NCI-H1930 (cell line): ENCODE measurements at places on chromosomes 4 and X.

GRCh38 chr4:122742933-122743829 is 10.7 kb downstream of the BBS12 start:
- DNase-seq = no peak

GRCh38 chrX:6004529-6004928 is 224.1 kb downstream of the NLGN4X start:
- no peak for DNase-seq

DNA sequence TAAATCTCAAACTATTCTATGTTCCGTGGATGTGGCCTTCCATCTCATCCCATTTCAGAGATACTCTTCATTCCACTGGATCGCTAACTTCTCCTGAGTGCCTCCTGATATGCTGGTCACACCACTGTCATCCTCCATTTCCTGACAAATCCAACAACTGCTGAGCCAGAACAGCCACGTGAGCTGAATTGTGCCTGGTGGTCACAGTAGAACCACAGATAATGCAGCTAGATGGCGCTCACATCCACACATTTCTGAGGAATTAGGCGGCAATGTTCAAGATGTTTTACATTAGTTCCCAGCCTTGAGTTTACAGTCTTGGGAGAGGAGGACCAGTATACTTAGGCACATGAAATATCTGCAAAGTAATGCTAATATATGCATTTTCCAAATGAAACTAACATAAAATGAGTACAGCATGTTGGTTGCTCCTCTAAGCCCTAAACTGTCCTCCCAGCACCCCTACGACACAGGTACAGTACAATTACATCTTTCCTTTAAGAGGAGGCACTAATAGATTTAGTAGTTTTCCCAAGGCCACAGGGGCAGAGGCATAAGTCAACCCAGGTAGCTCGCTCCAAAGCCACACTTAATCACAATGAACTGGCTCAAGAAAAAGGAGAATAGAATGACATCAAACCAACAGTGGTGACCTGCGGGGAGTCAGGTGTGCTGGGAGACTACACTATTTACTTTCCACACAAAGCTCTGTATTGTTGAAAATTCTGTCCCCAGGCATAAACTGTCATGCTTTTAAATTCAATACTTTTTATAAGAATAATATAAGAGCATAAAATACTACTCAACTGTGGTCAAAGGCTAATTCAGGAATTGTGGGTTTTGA is 134.2 kb downstream of the CHIC2 start:
- DNase-seq = peak; percentile 82

- no peak for DNase-seq
Measured at GRCh38 chr4:149785696-149786431, 29.8 kb downstream of the IQCM start.

GRCh38 chrX:40105835-40106675 is 8.3 kb upstream of the BCOR start:
- DNase-seq = peak; percentile 13

DNA sequence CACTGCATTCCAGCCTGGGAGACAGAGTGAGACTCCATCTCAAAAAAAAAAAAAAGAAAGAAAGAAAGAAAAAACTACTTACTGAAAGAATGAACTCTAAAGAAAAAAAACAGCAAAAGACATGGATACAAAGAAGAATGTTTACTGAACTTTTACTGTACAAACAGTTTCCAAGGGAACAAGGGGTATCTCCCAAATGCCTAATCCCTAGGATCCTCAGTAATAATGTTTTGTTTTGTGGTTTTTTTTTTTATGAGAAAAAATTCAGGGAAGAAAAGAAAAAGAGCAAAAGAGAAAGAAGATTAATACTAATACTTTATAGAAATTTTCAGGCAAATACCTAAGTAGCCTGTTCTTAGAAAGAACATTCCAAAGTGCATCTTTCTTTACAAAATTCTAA is 63.2 kb downstream of the ANTXR2 start:
- DNase-seq = no peak

GRCh38 chr4:38774181-38774955 is 8.4 kb downstream of the TLR10 start:
- no peak for DNase-seq

GRCh38 chr4:164313853-164314252 is 440.1 kb upstream of the SMIM31 start:
- DNase-seq = no peak

GRCh38 chr4:122668241-122668640 is 47.4 kb upstream of the IL21 start:
- DNase-seq = no peak

DNA sequence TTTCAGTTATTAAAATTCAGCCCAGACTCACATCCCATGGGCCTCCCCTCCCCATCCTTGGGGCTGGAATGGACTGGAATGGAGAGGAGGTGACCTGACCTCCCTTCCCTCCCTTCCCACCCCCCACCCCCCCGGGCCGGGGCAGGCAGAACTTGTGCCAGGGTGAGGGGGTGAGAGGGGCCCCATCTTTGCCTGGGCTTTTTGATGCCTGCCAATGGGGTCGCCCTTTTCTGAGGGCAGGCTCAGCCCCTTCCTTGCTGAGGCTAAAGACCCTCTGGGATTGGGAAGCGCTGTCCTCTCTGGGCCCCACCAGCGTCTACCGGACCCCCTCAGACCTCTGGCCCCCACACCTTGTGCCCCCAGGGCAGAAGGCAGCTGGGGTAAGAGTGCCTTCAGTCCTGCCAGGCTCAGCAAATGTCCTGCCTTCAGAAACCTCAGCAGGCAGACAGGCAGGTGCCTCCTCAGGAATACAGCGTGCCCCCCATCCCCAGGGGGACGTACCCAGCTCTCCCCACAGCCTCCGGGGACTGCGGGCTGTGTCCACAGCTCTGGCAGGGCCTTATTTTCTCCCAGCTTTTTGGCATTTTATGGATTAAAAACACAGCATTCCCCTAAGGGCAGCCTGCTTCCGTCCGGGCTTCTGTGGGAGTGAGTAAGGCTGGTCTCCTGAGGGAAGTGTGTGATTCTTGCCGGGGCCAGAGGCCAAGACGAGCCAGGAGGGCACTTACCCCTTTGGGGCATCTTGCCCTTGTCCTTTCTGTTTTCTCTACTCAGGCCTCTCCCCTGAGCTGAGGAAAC is 12.6 kb upstream of the CCNQ start:
- DNase-seq = no peak

DNA sequence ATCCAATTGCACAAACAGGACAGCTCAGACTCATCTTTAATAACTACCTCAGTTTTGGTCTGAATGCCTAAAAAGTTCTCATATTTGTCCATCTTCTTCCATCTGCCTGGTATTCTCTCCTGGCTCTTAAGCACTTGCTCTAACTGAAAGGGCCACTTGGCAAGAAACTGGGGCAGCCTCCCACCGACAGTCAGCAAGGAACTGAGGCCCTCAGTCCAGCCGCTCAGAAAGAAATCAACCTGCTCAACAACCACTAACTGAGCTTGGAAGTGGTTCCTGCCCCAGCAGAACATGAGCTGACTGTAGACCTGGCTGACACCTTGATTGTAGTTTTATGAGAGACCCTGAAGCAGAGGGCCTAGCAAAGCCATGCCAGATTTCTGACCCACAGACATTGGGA is 84.4 kb downstream of the PPEF2 start:
- DNase-seq = no peak

DNA sequence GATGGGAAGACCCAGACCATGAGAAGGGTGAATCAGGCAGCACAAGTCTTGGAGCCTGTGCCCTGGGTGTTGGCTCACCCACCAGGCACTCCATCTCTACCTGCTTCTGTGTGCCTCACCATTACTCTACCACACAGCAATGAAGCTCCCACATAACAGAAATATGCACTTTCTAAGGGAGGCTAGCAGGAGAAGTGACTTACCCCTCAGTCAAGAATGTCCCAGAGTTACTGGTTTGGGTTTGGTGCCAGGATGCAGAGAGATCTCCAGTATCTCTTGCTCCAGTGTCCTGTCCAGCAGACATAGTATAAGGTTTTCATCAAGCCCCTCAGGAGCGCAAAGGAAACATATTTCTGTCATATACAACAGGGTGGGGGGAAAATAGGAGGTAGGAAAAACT is 11.3 kb upstream of the RAB40A start:
- DNase-seq = no peak

DNA sequence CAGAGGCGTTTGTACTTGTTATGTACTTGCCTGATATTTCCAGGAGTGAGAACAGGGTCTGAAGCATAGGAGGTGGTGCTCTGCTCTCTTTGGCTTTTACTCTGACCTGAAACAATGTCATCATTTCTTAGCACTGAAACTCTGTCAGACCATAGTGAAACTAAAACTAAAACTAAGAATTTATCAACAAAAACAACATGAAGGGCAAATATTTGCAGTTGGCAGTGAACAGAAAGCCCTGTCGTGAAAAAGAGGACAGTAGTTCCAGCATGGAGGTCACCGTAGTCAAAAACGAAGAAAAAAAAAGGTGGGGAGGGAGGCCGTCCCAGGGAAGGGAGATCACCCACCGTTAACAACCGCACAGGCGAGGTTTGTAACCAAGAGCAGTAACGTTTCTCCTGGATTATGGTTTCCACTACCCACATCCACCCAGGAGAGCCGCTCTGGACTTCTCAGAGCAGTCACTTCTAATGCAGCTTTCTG is 97.5 kb downstream of the ANK2 start:
- no peak for DNase-seq

GRCh38 chr4:142348613-142349021 is 497.5 kb downstream of the INPP4B start:
- no peak for DNase-seq

DNA sequence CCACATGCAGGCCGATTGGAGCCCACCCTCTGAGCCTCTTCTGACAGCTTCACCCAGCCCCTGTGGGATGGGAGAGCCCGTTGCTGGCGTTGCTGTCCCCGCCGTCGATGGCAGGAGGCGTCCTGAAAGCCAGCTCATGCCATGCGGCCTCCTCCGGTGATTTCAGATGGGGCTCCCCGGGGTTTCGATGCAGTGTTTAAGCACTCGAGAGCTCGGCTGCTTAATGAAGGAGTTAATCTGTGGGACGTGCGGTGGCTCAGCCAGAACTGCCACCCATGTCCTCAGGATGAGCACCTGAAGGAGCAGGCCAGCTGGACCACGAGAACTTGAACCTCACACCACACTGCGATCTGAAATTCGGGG is 95.6 kb downstream of the SORCS2 start:
- no peak for DNase-seq

DNA sequence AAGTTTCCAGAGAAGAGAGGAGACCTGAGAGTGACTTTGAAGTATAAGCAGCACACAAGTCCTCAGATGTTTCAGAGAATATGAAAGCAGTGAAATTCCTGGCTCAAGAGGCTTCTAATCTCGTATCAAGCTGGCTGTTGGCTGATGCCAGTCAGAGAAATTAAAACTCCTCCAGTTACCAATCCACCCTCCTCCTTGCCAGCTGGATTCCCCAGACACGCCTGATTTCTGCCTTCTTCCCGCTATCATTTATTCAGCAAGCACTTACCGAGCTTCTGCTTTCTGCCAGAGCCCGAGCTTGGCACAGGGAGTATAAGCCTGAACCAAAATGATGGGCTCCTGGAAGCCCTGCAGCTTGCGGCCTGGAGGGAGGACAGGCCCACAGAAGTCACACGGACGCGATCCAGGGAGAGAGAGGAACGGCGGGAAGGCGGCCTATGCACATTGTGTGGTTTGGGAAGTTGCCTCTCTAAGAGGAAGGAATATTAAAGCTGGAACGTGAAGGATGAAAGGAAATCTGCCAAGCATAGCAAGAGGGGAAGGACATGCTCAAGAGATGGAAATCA is 102.4 kb upstream of the TBL1X start:
- DNase-seq = no peak

DNA sequence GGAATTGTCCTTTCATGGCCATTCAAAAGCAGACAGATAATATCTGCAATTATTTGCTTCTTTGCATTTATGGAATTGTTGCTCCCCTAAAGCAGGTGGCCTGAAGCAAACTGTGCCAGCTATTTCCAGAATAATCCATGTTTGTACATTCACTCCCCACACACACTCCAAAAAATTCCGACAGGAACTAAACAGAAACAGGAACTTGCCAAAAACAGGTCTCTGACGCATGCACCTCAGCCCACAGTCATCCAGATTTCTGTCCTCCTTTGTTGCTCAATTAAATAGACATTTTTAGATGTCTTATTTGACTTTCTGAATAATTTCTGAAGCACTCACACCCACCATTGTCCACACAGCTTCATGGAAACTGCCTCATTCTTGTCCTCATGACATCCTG is 71.5 kb upstream of the EDNRA start:
- no peak for DNase-seq

DNA sequence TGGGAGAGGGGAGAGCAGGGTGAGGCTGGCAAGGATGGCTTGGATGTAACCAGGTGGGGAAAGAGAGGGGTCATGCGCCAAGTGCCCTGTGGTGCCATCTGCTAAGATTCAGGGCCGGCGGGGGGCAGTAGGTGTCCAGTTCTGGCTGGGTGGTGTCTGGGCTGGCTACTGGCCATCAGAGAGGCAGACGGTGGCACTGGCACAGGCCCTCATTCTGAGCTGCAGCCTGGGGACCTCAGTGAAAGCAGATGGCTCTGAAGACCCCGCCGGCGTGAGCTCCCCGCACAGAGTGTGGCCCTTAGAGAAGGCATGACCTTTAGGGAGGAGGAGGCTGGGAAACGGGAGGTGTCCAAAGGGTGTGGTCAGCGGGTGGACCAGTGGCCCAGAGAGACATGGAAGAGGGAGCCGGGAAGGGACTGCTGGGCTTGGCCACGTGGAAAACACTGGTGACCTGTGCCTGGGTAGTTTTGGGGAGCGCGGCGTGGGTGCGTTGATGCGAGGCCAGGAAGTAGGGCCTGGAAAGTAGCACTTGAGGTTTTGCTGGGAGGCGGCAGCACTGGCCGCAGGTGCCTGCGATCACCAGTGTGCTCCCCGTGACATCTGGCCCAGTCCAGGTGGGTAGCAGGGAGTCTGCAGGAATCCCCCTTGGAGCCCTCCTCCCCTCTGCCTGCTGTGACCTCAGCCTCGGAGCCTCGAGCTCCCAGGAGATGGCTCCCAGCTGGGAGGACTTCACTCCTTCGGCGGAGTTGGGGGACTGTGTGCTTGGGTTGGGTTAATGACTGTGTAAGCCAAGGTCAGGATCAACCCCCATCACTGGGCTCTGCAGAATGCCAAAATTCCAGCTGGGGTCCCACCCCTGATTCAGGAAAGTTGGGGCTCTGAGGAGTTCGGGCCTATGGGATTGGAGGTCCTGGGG is 9.3 kb upstream of the SH3TC1 start:
- no peak for DNase-seq

DNA sequence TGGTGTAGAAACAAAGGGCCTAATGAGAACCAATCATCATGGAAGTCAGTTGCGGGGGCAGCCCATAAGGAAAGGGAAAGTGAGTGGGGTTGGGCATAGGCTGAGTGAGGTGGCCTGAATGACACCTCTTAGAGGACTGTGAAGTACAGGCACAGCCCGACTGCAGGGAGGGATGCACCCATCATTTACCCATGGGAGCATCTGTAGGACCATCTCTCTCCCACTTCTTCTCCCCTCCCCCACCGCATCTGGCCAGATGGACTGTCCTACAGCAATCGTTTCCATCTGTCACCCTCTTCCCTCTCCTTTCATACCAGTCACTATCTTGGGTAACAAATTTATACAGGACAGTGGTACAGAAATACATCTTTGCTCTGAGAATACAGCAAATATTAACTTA is 4.2 kb downstream of the STBD1 start:
- no peak for DNase-seq
